ENCODE measurements at places on chromosomes 2 and 18.
A peak's percentile ranks its signal among the peaks of the same experiment; 100 is the strongest.

DNA sequence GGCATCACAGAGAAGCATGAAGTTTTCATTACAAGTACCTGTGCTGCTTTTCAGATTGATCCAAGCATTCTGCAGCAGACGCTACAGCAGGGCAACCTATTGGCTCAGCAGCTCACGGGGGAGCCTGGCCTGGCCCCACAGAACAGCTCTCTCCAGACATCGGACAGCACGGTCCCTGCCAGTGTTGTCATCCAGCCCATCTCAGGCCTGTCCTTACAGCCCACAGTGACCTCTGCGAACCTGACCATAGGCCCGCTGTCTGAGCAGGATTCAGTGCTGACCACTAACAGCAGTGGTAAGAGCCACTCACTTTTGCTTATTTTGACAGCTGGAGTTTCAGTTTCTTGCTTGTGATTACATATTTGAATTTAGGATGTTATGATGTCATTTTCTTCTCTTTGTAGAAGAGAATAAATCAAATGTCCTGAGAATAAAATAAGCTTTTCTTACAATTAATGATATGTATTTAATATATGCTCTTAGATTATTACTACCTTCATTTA, 104.9 kb downstream of the ZNF236 start:
- no peak for DNase-seq

DNA sequence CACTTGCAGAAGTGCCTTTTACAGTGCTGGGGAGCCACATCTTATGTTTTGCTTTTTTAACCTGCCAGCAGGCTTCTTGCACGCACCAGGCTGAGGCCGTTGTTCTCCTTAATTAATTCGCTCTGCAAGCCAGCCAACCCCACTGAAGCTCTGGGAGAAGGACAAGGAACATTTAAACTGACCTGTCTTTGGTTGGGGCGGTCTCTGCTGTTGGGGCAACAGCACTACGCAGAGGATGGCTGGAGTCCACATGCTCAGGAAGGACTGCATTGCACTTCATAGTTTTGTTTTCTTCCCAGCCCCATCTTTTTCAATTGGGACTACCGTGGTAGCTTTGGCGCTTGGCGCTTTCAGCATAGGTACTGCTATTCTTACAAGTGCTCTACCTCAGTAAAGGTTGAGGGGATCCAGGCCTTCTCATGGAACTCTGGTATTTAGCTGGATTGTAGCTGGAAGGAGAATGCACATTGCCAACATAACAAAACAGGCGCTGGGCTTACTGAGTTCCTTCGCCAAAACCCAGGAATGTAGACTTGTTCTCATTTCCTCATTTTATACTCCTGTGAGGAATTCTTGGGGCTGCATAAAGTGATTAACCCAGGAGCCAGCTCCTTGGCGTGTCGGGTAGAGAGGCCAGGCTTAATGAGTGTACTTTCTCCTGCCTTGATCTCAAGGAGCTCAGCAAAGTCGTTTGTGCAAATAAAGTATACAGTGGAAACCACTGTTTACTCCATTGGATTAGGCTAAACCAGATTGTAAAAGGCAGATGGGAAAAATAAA, 146.2 kb downstream of the PRKCE start:
- no peak for DNase-seq

DNA sequence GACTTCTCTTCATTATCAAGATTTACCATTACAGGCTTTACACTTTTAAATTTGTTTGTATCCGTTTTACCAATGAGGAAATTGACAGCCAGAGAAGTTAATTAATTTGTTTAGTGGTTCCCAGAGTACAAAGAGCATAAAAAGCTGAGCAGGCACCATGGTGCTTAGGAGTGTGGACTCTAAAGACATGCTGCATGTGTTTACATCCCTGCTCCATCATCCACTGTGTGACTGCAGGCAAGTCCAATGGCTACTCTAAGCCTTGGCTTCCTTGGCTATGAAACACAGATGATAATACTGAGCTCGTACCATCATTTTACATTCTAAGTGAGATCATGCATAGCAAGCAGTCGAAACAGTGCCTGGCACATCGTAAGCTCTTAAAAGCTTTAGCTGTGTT, 108.0 kb upstream of the SLC35G4 start:
- DNase-seq: no peak

- DNase-seq: no peak
Observed at GRCh38 chr2:148719941-148720436, 75.4 kb downstream of the EPC2 start.

- DNase-seq: no peak
Observed at GRCh38 chr18:52992041-52992440, 652.0 kb downstream of the DCC start.

DNA sequence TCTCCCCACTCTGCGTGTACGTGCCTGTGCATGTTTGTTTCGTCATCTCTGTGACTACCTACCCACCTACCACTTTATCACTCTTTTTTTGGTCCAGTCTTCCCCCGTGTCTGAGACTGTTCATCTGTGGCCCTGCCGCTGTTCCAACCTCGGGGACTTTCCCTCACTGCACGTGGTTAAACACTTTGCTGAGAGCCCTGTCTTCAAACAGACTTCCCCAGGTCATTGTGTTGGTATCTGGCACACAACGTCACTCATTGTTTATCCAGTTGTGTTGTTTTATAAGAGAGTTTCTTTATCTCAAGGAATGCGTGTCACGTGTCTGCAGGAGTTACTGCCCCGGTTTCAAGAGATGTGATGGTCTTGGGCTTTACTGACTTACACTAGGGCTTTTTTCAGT, 262.0 kb upstream of the RASGRP3 start:
- DNase-seq: peak; percentile 6

DNA sequence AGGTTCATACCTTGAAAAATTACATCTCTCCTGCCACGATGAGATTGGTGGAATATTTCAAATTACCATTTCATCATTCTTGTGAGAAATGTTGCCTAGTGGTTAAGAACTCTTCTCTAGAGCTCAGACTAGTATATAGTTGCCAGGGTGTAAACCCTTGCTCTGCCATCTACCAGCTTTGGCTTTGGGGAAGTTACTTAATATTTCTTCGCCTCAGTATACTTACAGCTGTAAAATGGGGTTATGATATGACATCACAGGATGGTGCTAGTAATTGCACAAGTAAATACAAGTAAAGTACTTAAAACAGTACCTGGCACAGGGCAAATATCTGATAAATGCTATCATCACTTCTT, 1.5 kb downstream of the SPOPL start:
- DNase-seq: no peak

DNA sequence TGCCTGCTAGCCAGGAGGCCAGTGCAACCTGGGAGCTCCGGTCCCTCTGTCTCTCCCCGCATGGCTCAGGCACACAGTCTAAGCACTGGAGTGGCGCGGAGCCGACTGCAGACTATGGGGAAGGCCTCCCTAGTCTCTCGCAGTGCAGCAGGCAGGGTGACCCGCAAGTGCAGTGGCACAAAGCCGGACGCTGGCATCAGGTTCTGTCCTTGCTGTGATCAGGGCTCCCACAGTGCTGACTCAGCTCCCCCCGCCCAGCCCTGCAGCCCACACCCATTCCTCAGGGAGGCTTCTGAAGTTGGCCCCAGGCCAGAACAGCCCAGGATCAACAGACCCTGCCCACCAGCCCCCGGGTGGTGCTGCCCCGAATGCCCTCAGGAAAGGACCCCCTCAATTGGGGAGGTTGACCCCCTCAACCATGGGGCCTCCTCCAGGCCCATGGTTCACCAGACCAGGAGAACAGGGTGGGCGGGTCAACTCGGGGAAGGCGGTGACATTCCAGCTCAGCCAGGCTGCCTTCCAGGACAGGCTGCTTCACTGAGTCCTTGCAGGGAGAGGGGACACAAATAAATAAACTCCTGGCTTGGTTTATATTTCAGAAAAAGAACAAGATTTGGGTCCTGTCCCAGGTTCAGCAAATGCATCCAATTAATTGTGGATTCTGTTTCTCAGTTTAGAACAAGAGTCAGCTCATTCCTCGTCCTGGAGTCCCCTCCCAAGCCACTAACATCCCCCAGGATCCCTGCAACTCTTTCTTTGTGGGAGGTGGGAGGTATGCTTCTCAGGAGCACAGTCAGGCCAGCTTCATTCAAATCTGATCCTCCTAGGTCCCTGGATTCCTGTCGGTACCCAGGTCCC, 12.2 kb downstream of the BIN1 start:
- DNase-seq: no peak

DNA sequence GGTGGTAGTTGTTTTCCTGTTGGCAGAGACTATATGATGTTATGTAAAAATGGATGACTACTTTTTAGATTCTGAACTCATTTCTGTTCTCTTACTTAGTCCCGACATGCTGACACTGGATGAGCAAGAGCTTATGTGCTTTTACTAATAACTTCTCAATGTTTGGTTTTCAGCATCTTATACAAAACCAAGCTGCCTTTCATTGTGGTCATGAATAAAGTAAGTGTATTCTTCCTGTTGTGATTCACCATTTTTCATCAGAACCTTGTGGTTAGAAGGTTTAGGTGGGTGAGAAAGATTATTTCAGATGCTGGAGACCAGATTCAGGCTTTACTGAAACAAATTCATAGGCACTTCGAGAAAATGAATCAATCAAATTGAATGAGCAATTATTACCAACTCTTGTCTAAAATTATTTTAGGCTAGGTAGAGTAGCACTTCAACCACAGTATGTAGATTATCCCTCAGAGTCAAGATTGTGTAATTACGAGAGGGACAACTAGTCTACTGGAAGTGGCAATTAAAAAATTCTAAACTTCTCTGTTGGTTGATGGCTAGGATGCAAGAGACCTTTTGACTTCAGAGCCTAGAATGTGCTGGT, 9.3 kb downstream of the GPN1 start:
- DNase-seq: no peak

- DNase-seq: no peak
Observed at GRCh38 chr2:86542814-86543213, 20.4 kb downstream of the CHMP3 start.

- no peak for DNase-seq
Observed at GRCh38 chr2:233058717-233059546, 1.2 kb upstream of the INPP5D start.

DNA sequence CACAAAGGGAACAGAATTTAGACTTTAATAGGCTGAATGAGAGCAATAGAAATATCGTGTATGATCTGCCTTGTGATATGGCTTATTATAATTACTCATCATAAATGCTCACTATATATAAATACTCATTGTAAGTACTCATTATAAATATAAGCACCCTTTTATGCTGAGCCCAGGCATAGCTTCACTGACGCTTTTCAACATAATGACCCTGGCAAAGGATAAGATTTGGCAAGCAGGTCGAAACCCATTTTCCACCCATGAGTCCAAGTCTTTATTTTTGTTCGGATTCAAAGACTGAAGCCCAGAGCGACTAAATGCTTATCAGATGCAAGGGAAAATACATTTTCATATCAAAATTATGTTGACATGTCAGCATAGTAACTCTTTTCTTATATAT, 500.4 kb downstream of the SLC4A3 start:
- DNase-seq: no peak

DNA sequence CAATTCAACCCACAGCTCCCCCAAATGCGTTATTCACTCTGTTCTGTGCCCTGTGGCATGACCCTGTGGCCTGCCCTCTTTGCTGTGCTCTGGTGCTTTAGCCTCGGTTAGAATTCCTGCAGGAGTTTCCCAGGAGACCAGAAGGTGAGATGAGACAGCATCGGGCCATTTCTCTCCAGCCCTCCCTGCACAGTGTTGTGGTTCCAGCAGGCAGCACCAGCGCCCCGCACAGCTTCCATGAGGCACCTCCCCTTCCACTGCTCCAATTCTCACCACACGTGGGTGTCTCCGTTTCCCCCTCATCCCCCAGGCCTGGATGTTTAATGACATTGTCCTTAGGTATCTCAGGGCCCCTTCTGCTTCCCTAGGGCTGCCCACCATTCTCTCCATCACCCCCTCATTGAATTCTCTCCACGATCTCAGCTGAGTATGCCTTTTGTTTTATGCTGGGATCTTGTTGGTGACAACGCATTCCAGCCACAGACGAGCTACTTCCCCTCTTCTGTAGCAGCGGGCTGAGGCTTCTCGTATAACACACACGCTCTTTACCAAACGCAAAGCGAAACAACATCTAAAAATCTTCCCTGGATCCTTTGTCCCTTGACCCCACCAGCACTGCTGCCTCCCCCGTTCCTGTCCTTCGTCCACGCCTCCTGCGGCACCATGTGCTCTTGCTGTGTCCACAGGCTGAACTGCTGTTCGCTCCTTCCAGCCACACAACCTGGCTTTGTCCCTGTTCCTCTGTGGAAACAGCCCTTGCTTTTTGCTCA, 35.1 kb downstream of the ACKR3 start:
- DNase-seq: no peak

DNA sequence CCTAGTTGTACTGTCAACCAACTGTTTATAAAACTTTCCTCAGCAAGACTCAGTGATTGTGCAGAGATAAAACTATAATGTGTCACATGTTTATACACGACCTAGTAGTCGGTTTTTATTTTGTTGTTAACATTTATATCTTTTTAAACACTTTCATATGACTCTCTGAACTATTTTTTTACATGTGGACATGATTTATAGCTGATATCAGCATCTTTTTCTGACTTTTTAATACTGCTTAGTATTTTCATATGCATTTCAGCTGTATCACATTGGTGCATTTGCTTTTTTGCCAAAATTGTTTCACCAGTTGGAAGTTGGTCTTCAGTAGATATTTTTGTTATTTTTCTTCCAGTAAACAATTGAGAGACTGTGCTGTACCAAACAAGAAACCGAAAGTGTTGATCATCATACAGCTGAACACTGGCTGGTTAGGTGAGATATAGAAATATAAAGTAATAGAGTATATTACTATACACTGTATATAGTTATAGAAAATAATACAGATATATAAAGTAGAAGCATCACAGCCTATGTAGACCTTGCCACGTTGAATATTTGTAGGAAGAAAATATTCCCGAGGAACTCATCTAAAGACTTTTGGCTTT, 154.2 kb downstream of the KCTD1 start:
- DNase-seq: no peak

- no peak for DNase-seq
Observed at GRCh38 chr18:7770908-7771307, 203.8 kb downstream of the PTPRM start.

DNA sequence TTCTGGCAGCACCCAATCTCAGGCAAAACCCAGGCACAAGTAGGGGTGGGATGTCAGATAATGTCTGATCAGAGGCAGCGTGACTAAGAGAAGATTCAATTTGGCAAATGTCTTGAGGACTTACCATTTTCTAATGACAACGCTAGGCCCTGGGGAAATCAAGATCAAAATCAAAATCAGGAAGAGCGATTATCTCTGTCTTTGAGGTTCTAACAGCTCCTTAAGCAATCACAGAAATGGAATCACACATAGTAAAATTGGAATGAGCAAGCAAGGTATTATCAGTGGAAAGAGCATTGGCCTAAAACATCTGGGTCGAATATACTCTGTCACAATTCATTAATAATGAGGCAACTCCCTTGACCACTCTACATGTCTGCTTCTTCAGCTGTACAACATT, 8.6 kb upstream of the SERPINB2 start:
- no peak for DNase-seq

DNA sequence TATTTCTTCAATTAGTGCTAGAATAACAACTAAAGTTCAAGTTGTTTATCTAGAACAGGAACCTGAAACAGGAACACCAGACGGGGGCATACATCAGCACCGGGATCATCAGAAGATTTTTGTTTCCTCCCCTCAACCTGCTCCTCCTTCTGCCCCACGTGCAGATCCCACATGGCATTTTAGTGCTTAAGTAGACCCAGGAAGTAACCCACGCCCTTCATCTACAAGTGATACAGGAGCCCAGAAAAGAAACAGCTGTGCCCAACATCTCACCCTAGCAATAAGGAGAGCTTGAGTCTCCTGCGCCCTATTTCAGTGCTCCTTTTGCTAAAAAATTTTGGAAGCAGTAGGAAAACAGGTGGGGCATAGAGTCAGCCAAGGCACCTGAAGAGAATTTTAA, 5.2 kb downstream of the ZNF385B start:
- DNase-seq: no peak

- no peak for DNase-seq
Observed at GRCh38 chr2:180161415-180161814, 154.3 kb upstream of the CWC22 start.
